ENCODE measurements at places on chromosomes 6 and 20.

DNA sequence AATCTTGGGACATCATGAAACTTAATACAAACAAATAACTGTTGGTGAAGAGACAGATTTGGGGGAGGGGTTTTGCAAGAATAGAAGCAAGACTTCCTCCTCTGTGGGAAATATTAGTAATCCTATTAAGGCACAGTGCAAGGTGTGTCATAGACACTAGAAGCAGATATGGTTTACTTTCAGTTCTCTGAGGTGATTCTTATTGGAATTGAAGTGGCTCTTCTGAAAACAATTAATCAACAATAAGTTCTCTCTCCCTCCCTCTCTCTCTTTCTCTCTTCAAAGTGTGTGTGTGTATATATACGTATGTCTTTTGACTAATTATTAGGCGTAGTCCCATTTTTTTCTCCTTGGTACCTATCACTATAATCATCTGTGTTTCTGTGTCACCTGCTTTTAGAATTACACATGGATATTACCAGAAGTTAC lies 99.8 kb downstream of the HIVEP2 start:
- DNase-seq: no peak

- no peak for DNase-seq
These were observed 125.2 kb downstream of the KIF6 start for GRCh38 chr6:39599973-39600372.

- no peak for DNase-seq
These were observed 771.7 kb downstream of the EPHA7 start for GRCh38 chr6:92647630-92648029.

GRCh38 chr6:159608961-159609651 lies 83.9 kb downstream of the SOD2 start:
- no peak for DNase-seq

- no peak for DNase-seq
These were observed 43.0 kb downstream of the JARID2 start for GRCh38 chr6:15288856-15289255.

DNA sequence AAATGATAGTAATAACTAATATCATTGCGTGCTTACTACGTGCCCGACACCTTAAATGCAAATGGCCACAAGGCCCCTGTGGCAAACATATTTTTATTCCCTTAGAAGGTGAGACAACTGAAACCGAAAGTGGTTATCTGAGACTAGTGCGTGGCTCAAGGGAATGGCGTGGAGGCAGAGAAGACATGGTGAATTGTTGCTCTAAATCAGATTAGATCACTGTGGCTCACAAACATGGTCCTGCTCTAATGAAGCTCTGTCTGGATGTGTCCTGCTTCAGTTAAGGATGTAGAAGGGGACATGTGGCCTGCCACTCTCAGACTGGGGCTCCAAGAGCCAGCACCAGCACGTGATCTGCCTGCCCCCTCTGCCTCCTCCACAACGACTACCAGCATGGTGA lies 124.2 kb upstream of the GMDS start:
- no peak for DNase-seq

DNA sequence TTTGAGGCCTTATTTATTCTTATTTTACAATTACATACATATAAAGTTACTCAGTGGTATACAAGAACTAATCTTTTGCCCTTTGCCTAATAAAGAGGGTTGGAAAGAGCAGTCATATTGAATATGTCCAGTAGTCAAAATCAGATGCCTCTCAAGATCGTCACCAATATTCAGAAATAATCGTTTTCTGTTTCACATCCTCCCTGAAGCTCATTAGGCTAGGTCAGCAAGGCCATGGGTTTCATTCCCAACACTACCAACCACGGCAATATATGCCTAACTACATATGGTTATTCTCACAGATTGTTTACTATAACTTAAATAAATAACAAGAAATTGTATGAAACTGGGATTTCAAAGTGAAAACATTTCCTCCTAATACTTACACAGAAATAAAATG lies 167.2 kb upstream of the MANEA start:
- no peak for DNase-seq

GRCh38 chr6:136058852-136059251 lies 191.3 kb downstream of the MTFR2 start:
- DNase-seq: no peak

- no peak for DNase-seq
These were observed 40.7 kb downstream of the ZNF451 start for GRCh38 chr6:57130661-57131177.

DNA sequence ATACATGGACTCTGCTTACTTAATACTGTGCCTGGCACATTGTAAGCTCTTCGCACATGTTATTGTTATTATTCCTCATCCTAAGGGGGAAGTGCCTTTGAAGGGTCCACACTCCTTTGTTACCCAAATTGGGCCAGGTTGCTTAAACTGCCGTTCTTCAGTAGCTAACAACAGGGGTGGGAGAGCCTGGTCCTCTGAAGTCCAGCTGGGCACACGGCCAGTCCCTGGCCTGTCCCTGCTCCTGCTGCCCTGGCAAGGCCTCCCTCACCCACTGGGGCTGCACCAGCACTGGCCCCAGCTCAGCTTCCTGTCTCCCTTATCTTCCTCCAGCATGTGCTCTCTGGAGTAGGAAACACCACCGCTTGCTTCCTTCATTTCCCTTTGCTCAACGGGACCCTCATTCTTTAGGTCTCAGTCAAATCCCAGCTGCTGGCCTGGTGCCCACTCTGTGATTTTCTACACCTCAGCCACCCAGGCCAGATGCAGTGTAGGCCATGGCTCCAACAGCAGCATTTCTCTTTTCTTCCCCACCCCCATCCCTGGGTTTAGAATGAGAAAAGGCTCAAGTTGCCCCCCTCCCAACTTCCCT lies 5.5 kb upstream of the PROCR start:
- no peak for DNase-seq

GRCh38 chr6:45988635-45989034 lies 27.0 kb downstream of the CLIC5 start:
- DNase-seq: no peak

DNA sequence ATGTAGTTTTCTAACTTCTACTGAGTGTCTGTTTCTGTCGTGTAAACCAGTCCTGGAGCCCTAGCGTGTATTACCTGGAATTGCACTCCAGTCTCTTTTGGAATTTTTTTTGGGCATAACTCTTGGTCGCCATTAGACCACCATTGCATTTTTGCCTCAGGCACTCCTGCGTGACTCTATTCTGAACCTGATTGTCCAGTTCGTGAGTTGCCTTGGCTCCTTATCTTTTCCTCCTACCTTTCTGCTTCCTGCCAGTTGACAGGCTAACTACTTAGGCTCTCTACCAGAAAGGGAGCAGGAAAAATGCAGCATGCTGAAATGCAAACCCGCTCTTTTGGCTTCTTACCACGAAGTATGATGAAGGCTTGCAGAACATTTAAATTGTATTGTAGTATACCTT lies 490.9 kb upstream of the SOX4 start:
- DNase-seq: no peak

- no peak for DNase-seq
These were observed 148.3 kb downstream of the SMOC2 start for GRCh38 chr6:168589275-168589674.

- no peak for DNase-seq
These were observed 186.3 kb downstream of the PLCB4 start for GRCh38 chr20:9255171-9255570.

DNA sequence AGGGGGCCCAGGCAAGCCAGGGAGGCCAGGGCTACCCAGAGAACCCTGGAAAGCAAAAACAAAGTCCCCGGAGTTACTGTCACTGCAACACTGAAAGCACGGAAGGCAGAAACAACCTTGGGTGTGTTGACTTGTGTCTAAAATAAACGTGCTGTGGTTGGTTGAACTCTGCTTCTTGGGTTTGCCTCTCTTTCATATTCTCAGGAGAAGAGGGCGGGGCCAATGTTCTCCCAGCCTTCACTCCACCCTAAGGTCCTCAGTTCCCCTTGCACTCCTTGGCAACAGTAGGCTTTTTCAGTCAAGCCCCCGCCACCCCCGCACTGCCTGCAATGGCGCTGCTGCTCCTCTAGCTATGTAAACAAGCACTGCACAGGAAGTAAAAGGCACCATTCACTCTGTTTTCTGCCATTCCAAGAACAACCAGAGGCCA lies 60.9 kb downstream of the COL9A1 start:
- DNase-seq: no peak

GRCh38 chr20:16261733-16262273 lies 311.4 kb downstream of the KIF16B start:
- DNase-seq: no peak

DNA sequence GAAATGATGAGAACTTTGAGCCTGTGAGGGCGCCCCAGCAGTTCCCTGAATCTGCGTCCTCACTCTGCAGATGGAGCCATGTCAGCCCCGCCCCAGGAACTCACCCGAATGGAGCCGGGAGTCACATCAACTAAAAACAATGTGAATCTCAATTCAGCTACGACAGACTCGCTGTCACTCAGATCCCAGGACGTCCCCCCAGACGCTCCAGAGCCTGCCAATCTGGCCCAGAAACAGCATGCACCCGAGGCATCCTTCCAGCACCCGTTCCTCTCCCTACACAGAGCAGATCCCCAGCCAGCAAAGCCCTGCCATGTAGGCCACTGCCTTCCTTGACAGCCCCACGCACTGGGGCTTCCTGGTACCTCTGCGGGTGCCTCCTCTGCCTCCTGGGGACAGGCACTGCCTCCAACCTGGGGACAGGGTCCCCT lies 248.0 kb downstream of the TTLL2 start:
- DNase-seq: no peak

GRCh38 chr20:9031991-9032390 lies 36.9 kb upstream of the PLCB4 start:
- no peak for DNase-seq

DNA sequence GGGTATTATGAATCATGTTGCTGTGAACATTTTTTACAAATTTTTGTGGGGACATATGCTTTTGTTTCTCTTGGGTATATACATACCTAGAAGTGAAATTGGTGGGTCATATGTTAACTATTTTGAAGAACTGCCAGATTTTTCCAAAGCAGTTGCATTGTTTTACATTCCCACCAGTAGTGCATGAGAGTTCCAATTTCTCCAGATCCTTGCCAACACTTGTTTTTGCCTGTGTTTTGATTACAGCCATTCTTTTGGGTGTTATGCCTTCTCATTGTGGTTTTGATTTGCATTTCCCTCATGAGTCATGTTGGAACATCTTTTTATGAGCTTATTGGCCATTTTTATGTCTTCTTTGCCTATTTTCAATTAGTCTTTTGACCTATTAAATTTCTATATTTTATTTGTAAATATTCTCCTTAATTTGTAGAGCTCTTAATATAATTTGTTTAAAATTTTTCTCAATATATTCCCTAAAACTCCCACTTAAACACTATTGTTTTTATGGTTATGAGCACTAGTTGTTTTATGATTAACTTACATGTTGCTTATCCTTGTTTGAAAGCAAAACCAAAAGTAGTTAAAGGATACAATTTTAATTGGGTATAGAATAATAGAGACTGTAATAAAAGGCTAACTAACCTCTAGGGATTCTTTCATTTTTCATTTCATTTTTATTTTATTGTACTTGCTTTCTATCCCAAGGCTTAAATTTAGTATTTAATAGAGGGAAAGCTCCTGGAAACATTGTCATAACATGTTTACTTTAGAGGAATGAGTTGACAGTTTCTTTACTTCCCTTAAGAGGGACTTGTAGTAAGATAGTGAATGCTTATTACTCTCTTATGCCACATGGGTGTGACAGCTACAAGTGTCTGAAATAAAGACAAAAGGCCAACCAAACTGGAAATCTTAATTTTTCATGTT lies 5.5 kb downstream of the UBR2 start:
- no peak for DNase-seq

DNA sequence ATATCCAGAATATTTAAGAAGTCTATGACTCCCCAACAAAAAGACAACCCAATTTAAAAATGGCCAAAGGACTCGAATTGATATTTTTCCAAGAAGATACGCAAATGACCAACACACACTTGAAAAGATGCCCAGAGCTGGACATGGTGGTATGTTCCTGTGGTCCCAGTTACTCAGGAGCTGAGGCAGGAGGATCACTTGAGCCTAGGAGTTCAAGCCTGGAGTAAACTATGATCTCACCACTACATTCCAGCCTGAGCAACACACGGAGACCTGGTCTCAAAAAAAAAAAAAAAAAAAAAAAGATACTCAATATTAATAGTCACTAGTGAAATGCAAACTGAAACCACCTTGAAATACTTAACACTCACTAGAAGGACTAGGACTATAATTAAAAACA lies 12.2 kb upstream of the ARMC2 start:
- no peak for DNase-seq

DNA sequence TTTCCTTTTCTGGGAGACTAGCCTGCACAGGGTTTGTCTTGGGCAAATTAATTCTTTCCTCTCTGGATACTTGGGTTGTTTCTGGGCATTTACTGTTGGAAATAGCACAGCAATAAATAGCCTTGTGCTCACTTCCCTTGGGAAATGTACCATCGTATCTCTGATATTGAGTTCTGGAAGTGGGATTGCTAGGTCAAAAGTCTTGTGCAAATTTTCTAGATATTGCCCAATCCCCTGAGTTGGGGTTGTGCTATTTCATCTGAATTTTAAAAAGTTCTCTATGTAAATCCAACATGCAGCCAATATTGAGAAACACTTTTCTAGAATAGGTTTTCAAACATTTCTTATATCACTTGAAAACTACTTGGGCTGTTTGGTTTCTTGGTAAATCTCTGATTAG lies 64.0 kb upstream of the ELOVL5 start:
- DNase-seq: no peak

- no peak for DNase-seq
These were observed 491.1 kb downstream of the UTRN start for GRCh38 chr6:144776031-144776819.

DNA sequence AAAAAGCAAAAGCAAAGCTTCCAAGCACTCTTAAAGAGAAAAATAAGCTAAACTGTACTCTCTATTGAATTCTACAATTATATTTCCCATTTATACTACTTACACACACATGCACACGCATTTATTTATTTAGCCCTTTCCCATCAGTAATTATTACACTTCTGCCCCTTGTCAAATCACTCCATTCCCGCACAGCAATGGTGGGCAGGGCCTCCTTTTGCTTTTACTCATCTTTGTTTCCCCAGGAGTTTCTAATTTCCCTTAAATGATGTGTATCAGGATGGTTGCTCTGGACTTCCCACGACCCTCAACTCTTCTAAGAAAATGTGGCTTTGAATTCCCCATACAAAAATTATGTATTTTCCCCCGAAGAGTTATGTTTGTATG lies 19.9 kb downstream of the PXT1 start:
- no peak for DNase-seq

DNA sequence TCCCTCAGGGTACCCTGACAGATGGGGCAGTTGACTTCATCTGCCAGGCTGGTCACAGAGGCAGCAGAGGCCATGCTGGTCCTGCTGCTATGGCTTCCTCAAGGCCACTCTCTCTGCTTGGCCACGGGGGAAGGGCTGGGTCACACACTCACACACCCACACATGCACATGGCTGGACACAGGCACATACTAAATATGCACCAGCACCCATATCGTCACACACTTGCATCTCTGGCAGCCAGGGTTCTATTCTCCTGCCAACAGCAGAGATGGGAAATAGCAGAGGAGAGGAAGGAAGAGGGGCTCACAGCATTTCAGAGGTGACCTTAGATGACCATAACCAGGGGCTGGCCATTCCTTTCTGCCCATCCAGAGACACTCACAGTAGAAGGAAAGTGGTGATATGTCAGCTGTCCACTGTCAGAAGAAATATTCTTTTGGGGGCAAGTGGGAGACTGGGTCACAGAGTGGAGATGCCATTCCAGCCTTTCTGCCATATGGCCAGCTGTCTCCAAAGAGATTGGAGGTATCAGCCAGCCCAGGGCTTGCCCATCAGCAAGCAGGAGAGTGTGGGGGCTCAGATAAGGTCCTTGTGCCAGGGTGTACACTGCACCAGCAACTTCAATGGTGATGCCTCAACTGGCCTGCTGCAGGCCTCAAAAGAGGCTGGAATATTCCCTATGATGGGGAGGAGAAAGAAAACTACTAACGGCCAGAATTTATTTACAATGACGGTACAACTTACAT lies at the start of gene TRIM10:
TRIM10 (minus strand) TSS at position 427 of the 747 bp plus-strand sequence; CDS start at position 74, 353 bp downstream.
- no peak for DNase-seq

Data from activated naive CD4-positive, alpha-beta T cell treated with Interleukin-2 at 50 U/mL for 16 hours (primary cell).